ENCODE measurements at places on chromosomes 13 and 19. TPM values are rescaled to one million over a fixed set of nuclear protein-coding genes. Genes with fewer than 3 reads are reported as not detected.

DNA sequence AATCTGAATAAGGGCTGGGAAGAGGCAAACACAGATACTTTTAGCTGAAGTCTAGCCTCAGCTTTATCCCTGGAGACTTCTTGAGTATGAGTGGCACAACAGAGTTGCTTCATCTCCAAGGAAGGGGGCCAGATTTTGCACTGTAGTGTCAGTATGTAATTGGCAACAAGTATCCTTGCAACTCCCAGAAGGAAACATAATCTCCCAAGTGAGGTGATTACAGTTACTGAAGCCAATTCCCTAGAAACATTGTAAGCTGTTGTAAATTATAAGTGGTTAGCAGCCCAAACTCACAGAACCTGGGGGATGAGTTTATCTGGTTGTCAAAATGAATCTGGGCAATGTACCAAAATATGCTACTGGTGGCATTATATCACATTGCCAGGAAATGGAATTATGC lies 2065.7 kb upstream of the PCDH20 start:
- DNase-seq, result no peak

DNA sequence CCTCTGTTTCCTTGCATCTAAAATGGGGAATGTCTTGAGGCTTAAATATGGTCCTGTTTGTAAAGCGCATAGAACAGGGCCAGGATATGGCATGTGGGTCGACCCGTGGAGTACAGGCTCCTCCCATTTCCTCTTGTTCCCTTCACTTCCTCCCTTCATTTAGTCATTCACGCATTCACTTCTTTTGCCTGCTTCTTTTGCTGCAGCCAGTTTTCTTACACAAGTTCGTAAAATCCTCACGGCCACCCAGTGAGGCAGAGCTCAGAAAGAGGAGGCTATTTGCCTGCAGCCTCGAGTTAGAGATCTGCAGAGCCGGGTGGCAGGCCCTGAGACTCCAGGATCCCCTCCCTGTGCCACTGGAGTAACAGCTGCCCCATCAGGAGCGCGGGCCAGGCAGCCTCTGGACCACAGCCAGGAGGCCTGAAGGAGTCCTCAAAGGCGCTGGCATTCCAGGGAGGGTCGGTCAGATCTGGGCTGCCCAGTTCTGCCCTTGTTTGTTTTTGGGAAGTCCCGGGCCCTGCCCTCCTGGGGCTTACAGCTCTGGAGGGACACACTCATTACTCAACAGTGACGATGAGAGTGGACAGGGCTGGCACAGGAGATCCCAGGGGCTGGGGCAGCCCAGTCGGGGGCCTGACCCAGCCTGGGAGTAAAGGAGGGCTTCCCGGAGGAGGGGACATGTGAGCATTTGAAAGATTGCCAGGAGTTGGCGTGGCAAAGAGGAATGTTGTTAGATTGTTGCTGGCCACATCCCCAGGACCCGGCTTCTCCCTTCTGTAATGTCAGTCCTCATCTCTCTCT lies 4.6 kb downstream of the PPP5C start:
- DNase-seq, result peak; percentile 83

- no peak for DNase-seq
Measured at GRCh38 chr19:45469945-45470761, 2.4 kb downstream of the FOSB start.

Gene ZGLP1
- total RNA-seq, result 0.22 TPM

- peak; percentile 12 for DNase-seq
Measured at GRCh38 chr13:20514866-20515265, 10.8 kb downstream of the CRYL1 start.

- no peak for DNase-seq
Measured at GRCh38 chr19:21934593-21934992, 76.2 kb downstream of the ZNF208 start.

Gene SCN1B
- total RNA-seq, result 5.2 TPM

- DNase-seq, result no peak
Measured at GRCh38 chr13:50104493-50104892, 89.2 kb downstream of the KCNRG start.

- DNase-seq, result no peak
Measured at GRCh38 chr19:56727677-56728076, 56.1 kb upstream of the ZNF835 start.

DNA sequence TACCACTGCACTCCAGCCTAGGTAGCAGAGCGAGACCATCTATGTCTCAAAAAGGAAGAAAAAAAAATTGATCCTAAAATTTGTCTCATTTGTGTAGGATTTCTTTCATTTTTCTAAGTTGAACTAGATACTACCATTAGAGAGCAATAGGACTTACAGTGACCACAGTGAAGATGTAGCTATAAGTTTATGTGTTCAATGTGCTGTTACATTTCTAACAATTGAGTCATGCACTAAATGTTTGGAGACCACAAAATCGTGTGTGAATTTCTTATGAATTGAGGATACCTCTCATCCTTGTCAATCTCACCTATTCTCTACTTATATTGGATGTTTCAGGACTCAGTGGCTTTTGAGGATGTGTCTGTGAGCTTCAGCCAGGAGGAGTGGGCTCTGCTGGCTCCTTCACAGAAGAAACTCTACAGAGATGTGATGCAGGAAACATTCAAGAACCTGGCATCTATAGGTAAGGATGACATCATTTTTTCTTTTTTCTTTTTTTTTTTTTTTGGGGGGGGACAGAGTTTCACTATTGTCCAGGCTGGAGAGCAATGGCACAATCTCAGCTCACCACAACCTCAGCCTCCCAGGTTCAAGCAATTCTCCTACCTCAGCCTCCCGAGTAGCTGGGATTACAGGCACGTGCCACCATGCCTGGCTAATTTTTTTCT lies 12.8 kb downstream of the ZNF791 start:
- no peak for DNase-seq

Gene ZNF829
- total RNA-seq, result 1.1 TPM

- DNase-seq, result no peak
Measured at GRCh38 chr13:40656358-40656757, 10.1 kb downstream of the FOXO1 start.

Gene MYBPC2
- not detected for total RNA-seq

DNA sequence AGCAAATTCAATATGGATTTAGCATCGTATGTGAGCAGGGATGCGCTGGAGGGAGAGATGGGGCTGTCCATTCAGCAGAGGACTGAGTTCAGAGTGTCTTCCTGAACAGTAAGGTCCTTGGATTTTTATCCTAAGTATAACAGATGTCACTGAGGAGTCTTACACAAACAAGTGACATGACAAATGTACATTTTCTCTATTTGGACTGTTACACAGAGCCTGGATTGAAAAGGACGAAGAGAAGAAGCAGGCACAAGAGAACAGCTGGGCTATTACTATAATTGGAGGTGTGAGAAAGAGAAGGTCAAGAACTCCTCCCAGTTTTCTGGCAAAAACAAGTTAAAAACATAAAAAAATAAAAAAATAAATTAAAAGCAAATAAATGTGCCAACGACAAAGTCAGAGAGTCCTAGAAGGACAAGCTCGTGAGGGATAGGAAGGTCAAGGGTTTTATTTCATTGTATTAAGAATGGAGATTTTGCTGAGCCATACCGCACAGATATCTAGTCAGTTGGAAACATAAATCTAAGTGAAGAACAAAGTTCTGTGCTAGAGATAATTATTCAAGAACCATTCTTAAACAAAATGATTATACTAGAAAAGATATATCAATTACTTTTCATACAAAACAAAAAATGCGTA lies 1186.3 kb downstream of the EFNB2 start:
- DNase-seq, result no peak

Gene WDR88
- total RNA-seq, result not detected

- DNase-seq, result no peak
Measured at GRCh38 chr19:3707868-3708206, 347 bp upstream of the TJP3 start.
